Activated T-cell treated with anti-CD3 and anti-CD28 coated beads for 4 hours (primary cell): ENCODE measurements at places on chromosomes 5 and 9.

GRCh38 chr9:134707731-134708671 lies 66.4 kb downstream of the COL5A1 start:
- DNase-seq = no peak

DNA sequence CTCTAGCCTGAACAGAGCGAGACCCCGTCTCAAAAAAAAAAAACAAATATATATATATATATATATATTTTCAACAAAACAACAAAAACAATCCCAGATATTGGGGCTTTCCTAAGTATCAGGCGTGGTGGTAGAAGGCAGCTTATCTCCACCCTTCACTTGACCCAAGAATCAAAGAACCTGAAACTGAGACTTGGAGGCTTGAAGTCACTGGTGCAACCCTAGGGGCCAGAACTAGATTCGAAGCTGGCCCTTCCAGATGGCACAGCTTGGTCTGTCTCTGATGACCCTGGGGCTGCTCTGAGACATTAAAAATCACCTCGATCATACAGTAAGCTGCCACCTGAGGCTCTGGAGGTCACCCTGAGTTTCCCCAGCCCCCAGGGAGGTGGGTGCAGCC lies 1.3 kb upstream of the KCNMB1 start:
- DNase-seq = no peak

- no peak for DNase-seq
Observed at GRCh38 chr5:4989118-4989517, 151.0 kb upstream of the ADAMTS16 start.

DNA sequence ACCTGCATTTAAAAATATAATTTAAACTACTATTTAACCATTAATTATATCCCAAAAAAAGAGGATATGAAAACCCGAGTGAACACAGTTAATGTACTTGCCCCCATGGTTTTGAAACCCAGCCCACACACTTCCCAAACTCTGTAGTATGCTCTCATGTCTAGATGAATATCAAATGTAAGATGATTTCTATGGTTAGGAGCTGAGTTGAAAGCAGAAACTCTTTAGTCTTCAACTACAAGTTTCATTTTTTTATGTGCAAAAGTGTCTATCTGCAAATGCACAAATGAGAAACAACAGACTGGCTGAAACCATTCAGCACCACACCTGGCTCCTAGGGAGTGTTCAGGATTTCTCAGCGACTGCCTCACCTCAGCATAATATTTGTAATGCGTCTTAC lies 183.3 kb downstream of the SEMA5A start:
- DNase-seq = no peak

GRCh38 chr9:97535771-97536170 lies 34.3 kb downstream of the TMOD1 start:
- DNase-seq = no peak
